ENCODE measurements at places on chromosomes 3 and 15.

DNA sequence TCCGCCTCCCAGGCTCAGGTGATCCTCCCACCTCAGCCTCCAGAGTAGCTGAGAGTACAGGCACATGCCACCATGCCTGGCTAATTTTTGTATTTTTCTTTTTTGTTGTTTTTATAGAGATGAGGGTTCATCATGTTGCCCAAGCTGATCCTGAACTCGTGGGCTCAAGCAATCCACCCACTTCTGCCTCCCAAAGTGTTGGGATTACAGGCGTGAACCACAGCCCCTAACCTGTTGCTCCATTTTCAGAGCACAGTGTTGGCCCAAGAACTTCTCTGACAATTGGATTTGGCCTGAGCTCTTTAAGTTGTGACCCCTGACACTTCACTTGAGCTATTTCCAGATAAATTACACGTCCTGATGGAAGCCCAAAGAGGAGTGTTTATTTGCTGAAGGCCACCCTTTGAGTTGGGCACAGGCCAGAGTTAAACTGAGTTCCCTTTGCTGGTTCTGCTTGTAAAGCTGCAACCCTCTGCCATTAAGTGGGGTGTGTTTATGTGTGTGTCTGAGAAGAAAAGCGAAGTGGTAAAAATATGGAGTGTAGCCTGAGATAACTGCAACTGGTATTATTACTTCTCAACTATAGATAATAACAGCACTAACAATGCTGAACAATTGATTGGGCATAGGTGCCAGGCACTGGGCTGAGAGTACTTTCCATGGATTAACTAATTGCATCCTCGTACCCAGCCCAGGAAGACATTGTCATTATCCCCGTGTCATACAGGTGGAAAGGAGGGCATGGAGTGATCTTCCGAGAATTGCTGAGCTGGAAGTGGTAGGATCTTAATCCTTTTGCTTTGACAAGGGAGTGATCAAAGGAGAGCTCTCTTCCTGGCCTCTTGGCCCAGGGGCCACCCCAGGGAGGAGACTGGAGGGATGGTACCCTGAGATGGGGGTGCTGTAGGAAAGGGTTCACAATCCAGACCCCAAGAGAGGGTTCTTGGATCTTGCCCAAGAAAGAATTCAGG, 91.5 kb upstream of the PROK2 start:
- no peak for DNase-seq

DNA sequence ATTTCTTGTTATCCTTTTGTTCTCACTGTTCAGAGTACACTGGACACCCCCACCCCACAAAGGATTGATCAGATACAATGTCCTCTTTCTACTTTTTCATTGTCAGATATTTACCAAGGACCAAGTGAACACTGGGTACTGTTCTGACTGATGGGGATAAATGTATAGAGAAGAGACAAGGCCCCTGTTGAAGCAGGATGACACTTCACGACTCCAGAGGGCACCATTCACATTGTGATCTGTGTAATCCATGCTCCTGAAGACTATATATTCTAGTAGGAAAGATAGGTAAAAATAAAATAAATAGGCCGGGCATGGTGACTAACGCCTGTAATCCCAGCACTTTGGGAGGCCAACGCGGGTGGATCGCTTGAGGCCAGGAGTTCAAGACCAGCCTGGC, 7.2 kb upstream of the CRYGS start:
- DNase-seq: no peak

GRCh38 chr15:31173790-31174450, 72.4 kb upstream of the TRPM1 start:
- DNase-seq: no peak

DNA sequence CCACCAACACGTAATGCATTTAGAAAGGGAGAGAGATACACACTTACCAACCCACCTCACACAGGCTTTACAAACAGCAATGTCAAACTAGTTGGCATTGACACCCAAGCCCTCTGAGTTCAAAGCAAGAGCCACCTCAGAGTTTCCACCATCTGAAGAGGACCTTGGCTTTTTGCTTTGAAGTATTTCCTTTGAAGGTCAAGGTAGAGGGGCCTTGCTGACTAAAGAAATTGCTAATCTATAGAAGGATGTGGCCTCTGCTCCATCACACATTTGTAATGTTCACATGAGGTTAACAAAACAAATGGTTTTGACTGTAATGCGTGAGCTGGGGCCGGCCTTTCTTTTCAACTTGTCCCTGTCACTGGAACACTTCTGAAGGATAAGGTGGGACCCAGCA, 117.7 kb downstream of the POLR2M start:
- no peak for DNase-seq

DNA sequence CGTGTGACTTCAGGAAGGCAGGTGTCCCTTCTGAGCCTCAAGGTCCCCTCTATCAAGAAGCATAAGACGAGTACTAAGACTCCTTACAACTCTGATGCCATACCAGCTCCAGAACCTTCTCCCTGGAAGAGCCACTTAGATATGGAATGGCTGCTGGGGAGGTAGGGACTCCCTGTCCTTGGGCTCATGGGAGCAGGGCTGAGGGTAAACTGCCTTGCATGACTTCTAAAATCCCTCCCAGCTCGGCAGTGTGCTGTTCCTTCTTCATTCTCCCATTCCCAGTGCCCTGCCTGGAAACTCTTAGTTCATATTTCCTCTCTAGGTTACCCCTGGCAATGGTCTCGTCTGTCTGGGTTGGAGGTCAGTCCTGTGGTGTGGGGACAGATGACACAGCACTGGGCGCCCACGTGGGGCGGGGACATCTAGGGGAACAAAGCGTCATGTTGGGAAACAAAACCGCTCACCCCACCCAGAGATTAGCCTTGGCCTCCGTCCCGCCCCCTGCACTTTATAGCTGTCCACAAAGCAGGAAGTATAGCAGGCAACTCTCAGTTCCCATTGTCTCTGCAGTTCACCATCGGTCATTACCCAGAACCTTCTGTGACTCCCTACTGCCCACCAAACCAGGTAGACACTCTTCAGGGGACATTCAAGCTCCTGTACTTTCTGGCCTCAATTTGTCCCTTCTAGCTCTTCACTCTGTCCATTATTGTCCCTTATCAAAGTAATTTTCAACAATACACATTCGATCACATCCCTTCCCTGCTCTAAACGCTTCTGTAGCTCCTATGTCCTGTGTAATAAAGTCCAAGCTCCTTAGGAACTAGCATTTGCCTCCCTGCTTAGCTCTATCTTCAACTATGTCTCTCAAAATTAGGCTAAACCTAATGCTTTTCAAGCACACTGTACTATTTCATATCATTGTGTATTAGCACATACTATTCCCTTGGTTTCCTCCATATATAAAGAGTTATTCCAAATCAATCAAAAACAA, 73.8 kb downstream of the IQSEC1 start:
- no peak for DNase-seq

DNA sequence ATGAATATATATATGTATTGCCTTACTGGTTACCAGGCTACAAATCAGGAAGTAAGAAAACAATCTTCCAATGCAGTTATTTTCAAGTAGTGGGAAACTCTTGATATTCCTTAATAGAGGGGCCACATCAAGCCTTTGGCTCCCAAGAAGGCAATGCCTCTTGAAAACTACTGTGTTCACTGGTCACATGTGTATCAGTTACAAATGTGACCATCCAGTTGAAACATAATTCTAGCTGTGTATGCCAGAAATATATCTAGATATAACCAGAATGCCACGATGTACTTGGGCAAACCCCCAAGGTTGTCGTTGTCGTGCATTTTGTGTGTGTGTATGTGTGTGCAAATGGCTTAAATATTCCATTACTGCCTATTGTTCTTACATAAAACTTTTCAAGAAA, 200.8 kb downstream of the SUCLG2 start:
- DNase-seq: no peak

DNA sequence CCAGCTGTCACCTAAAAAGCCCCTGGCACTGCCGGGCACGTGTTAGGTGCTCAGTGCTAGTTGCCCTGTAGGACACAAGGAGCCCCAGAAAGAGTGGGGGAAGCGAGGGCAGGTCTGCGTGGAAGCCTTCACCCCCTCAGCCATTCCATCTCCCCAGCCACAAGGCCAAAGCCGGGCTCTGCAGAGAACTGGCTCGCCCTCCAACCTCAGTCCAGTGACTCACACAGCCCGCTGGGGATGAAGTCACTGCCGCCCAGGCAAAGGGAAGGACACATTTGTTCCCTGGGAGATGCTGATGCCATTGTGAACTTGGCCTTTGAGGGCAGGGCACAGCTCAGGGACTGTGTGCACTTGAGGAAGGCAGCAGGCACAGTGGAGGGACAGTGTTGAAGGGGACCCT, 48.1 kb downstream of the IQSEC1 start:
- peak; percentile 46 for DNase-seq

DNA sequence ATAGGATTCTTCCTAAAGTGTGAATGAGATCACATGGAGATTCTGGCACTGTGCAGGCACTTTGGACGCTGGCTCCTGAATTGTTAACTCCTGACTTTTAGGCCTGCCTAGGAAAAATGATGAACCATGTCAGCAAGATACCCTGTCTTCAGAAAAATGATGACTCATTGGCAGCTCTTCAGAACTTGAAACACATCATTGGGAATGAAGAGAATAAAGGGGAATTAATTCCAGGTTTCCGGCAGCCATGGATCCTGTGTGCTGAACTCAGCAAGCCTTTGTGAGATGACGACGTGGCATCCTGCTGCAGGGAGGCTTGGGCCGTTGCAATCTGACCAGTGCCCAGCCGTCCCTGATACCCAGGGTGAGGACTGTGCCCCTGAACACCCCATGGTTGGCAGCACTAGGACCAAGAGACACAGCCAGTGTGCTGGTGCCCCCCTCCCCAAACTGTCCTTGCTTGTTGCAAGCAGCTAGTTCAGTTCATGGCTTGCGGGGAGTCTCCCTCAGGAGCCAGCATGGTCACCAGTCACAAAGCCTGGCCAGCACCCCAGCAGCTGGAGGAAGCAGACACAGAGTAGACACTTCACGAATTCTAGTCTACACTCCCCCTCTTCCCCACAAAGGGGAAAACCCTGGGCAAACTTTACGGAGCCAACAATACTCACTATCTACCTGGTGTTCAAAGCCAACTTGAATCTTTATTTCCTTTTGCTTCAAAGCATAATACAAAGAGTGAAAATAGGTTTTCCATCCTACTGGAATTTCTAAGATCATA, 7.8 kb upstream of the LIPC start:
- peak; percentile 39 for DNase-seq

- DNase-seq: no peak
Measured at GRCh38 chr15:84764989-84765388, 16.6 kb downstream of the ZNF592 start.

GRCh38 chr3:140585828-140586227, 92.0 kb upstream of the TRIM42 start:
- peak; percentile 4 for DNase-seq

GRCh38 chr3:108528459-108529252, 18.3 kb upstream of the MYH15 start:
- no peak for DNase-seq

GRCh38 chr3:13348661-13349396, 71.3 kb downstream of the NUP210 start:
- DNase-seq: no peak

GRCh38 chr15:51260202-51260601, 78.2 kb downstream of the CYP19A1 start:
- peak; percentile 93 for DNase-seq

- no peak for DNase-seq
Measured at GRCh38 chr15:53414167-53414566, 345.3 kb downstream of the WDR72 start.

- DNase-seq: no peak
Measured at GRCh38 chr3:68088216-68088615, 433.8 kb upstream of the SUCLG2 start.

DNA sequence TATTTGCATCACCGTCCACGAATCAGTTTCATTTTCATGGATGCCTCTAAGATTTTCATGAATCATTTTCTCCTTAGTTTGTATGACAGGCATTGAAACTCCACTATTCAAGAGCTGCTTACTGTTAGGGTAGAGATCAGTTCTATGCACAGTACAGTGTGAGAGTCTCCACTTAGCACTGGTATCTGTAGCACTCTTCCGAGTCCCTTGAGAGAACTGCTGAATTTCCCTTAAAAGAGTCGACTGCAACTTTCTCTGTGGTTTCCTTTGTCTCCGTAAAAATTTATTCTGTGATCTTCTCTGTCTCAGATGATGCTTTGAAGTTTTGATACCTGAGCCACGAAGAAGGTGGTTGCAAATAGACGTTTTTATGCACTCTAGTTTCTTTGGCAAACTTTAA, 14.8 kb downstream of the GTPBP8 start:
- DNase-seq: no peak

Measured in fibroblast of the aortic adventitia (primary cell).